Left hindlimb (tissue), 1 donor: ENCODE measurements at places on chromosomes 12 and 14.
A peak's percentile ranks its signal among the peaks of the same experiment; 100 is the strongest.

- no peak for DNase-seq
Observed at GRCh38 chr12:92650228-92650822, 52.5 kb upstream of the PLEKHG7 start.

- no peak for DNase-seq
Observed at GRCh38 chr12:82436354-82436753, 78.0 kb downstream of the METTL25 start.

- peak; percentile 95 for DNase-seq
Observed at GRCh38 chr14:32202998-32203882, at the start of gene RNU6-8. Gene RNU6-8, minus strand, starts transcription at chr14:32203269.

DNA sequence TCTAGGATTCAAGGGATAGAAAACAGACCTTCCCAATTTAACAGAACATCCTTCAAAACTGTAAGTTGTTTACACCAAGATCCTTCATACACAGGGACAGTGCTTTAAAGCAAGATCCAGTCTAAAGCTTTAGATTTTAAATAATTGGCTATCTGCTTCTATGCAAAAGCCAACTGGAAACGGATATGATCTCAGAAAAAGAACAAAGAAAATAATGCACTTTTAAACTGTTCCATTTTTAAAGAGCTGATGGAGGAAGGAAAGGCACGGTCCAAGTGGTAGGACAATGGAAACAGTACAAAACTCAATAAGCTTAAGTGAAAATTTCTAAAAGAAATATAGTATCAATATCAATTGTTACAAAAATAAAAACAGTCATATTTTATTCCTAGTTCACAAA, 27.7 kb downstream of the LRP6 start:
- DNase-seq: no peak

DNA sequence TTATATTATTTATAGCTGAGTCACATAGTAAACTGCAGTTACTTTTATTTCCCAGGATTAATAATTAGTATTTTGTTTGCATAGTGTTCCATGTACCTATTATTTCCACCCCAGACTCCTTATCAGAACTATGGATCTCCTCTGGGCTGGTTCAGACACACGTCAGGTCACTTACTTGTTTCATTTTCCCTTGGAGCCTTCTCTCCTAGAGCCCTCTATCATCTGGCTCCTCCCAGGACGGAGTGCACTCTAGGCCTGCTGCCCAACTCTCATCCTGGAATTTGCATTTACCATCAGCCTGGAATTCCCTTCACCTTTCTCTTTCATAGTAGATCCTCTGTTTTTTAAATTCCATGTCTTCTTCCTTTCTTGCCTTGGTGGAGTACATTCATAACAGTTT, 28.5 kb upstream of the GALNT16 start:
- no peak for DNase-seq

DNA sequence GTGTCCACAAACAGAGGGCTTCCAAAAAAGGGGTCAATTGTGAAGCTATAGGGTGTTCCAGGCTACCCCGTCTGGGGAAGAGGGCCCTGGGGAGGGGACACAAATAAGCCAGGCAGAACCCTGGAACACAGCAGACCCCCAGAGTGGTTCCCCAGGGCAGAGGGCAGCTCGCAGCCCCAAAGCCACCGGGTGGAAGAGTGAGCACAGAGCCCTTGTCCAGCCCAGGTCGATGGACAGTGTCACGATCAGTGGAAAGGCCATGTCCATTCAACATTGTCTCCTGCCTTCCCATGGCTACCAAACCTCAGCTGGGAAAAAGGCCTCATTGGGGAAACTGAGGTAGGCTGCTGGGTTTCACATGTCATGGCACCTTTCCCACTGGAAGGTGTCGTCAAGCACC, 131.4 kb downstream of the DICER1 start:
- DNase-seq: no peak

GRCh38 chr12:65539023-65539422, 260.5 kb downstream of the MSRB3 start:
- no peak for DNase-seq

DNA sequence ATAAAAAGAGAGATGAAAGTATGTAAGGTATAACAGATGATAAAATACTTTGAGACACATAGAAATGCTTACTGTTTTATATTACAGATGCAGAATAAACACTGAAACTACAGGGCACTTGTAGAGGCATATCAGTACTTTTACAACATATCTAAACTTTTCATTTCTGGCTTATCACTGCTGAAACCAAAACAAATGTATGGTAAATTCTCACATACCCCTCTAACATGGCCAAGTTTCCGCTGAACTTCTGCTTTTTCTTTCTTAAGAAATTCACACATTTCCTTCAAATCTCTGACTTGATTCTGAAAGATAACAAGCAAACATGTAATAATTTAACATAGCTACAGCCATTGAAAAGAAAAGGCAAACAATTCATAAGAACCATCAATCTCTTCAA, 33.3 kb upstream of the C12orf50 start:
- no peak for DNase-seq

DNA sequence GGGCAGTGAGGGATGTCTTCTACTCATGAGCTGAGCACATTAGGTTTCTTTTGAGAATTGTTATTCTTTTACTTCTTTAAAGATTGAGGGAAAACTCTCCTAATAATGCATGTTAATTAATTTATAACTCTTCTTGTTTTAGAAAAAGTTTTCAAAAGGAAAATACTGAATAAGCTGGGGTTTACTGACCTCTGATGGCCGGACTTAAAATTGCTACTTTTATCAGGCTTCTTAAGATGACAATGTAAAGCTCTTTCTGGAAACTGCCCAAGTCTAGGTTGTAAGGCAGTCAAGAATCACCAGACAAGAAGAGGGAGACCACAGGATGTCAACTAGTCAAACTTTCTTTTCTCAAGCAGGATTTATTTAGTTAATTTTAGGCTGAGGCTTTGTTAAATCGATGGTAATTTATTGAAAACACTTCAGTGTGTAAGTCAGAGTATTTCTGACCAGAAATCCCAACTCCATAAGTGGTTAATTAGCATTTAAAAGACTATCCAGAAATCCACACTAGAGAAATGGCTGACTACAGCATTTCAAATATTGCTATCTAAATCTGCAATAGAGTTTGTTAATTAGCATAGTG, 82.1 kb downstream of the AVPR1A start:
- DNase-seq: no peak

GRCh38 chr14:102525219-102525928, 15.8 kb upstream of the ANKRD9 start:
- DNase-seq: peak; percentile 72

DNA sequence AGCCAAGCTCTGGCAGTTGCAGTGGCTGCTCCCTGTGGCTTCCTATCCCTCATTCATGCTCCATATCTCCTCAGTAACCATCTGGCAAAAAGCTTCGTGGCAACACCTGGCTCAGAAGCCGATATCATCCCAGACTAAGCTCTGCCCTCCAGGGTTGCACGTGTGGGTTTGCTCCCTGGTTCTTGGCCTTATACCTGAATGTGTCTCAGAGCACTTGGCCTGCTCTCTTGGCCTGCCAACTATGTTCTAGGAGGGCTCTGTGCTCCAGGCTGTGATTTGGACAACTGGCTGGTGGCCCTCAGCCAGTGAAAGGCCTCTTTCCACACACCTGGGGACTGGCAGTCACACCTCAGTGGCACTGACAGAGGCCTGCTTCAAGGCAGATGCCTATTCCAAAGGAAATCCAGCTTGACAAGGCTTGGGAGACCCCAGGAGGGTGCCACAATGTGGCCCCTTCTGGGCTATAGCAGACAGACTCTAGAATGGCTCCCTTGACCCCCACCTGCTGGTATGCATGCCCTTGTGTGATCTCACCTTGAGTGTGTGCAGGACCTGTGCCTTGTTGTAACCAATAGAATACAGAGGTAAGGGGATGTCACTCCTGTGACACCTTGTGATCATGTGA, 10.5 kb downstream of the PLD4 start:
- no peak for DNase-seq

- DNase-seq: no peak
Observed at GRCh38 chr12:15194456-15195368, 26.5 kb downstream of the RERG start.

GRCh38 chr12:28512406-28512805, 322.1 kb downstream of the CCDC91 start:
- no peak for DNase-seq

DNA sequence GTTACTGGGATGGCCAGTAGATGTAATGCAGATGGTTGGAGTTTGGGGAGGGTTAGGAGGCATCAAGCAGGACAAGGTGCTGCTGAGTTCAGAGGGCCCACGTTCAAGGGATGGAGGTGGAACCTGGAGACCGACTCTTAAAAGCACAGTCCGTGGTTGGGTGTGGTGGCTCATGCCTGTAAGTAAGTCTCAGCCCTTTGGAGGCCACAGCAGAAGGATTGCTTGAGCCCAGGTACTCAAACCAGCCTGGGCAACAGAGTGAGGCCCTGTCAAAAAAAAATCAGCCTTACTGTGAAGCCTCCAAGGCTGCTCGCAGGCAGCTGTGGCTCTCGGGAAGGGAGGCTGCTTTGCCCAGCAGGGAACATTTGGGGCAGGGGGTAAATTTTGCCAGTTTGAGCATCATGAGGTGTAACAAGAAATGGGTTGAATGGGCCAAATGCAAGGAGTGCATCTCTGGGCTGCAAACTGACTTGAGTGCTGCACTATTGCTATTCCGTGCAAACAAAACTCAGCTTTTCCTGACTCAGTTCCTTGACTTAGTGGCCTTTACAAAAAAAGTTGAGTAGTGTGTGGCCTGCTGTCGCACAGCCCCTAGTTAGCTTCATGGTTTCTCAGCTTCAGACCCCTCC, 55.0 kb downstream of the ANAPC7 start:
- DNase-seq: no peak

- DNase-seq: no peak
Observed at GRCh38 chr14:34931206-34931605, 51.6 kb upstream of the SRP54 start.

DNA sequence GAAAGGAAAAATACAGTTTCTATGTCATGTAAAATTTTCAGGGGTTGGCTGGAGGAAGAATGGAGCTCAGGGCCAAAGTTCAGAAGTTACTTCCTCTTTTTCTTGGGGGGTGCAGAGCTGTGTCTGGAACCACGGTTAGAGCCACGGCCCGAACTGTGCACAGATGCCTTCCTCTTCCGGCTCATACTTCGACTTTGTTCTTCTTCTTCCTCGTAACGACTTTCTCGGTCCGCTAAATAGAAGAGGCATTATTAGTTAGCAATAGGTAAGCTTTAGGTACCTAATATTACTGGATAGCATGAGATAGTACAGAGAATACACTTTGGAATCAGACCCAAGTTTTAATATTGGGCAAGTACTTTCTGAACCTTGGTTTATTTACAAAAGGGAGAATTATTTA, 31.2 kb downstream of the SUPT16H start:
- no peak for DNase-seq

DNA sequence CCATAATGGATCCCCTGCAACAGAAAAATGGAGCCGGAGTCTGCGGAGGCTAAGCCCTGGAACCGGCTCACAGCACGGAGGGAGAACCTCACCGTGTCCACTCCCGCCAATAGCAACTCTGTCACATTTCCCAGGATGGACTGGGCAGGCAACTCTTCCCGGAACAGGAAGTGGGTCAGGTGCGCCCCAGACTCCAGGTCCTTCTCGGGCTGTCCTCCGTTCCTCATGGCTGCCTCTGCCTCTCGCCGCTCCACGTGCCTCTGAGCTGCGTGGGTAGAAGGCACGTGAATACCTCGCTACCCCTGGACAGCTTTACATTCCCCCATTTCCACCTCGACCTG, 2.2 kb downstream of the CYP27B1 start:
- no peak for DNase-seq

GRCh38 chr14:35258420-35258819, 33.8 kb upstream of the PSMA6 start:
- DNase-seq: no peak

DNA sequence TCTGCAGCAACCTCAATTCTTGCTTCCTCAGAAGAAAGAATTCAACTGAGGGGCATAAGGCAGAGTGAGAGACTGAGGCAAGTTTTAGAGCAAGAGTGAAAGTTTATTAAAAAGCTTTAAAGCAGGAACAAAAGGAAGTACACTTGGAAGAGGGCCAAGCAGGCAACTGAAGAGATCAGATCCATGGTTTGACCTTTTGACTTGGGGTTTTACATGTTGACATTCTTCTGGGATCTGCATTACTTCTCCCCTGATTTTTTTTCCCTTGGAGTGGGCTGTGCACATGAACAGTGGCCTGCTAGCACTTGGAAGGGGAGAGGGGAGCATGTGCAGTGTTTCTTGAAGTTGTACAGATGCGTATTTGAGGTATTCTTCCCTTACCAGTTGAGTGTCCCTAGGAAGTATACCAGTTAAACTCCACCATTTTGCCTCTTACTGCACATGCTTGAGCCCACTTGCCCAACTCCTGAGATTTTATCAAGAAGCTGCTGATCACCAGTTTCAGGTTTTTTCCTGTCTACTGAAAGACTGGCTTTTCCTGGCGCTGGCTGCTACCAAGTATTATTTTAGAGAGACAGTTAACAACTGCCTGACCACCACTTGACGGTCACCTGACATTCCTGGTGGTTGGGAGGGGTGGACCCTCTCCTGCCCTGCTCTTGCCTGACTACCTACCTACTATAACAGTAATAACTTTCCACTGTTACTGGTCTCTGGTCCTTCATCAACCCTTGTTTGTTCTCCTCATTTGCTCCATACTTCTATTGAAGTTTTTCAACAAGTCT, 26.0 kb upstream of the TMTC2 start:
- no peak for DNase-seq

GRCh38 chr14:73014105-73014504, 12.8 kb downstream of the ZFYVE1 start:
- no peak for DNase-seq

- DNase-seq: peak; percentile 66
Observed at GRCh38 chr14:63896278-63896720, 43.5 kb downstream of the SYNE2 start.

GRCh38 chr12:115051378-115051777, 367.4 kb upstream of the TBX3 start:
- no peak for DNase-seq

DNA sequence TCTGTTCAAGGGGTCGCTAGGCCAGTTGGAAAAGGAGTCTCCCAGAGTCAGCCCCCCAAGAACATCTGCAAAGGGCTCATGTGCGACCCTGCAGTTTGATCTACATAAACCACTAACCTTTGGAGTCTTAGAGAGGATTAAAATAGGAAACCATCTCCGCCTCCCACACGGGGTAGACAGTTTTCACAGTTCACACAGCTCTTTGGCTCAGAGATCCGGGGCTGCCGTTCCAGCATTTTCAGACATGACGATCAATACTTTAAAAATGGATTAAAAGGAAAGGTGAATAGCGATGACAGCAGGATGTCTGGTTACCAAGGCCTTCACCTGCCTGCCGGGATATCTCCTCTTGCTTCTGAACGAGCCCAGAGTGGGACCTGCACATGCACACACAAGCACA, 59.8 kb upstream of the BCL11B start:
- DNase-seq: no peak

DNA sequence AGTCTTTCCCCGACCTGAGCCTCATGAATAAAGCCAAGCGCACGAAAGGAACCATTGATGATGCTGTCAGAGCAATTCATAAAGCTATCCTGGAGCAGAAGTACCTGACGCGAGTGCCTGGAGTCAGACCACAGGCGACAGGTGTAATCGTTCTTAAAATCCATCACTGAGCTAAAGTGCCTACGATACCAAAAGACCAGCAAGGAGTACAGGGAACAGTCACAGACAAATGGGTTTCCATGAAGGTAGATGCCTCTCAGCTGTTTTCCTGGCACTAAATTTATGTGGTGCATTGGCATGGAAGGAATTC, 1.4 kb upstream of the PCED1B start:
- DNase-seq: no peak

- DNase-seq: peak; percentile 48
Observed at GRCh38 chr12:94615260-94616181, 34.8 kb downstream of the TMCC3 start.

- peak; percentile 93 for DNase-seq
Observed at GRCh38 chr14:24368562-24369252, 723 bp downstream of the NFATC4 start.

GRCh38 chr12:68293347-68293746, 38.8 kb downstream of the MDM1 start:
- no peak for DNase-seq
